Stimulated activated CD4-positive, alpha-beta T cell treated with anti-CD3 and anti-CD28 coated beads, Interleukin-4, amount 100 ng/mL, for 4 hours (primary cell): ENCODE measurements at places on chromosomes 3 and 15.

DNA sequence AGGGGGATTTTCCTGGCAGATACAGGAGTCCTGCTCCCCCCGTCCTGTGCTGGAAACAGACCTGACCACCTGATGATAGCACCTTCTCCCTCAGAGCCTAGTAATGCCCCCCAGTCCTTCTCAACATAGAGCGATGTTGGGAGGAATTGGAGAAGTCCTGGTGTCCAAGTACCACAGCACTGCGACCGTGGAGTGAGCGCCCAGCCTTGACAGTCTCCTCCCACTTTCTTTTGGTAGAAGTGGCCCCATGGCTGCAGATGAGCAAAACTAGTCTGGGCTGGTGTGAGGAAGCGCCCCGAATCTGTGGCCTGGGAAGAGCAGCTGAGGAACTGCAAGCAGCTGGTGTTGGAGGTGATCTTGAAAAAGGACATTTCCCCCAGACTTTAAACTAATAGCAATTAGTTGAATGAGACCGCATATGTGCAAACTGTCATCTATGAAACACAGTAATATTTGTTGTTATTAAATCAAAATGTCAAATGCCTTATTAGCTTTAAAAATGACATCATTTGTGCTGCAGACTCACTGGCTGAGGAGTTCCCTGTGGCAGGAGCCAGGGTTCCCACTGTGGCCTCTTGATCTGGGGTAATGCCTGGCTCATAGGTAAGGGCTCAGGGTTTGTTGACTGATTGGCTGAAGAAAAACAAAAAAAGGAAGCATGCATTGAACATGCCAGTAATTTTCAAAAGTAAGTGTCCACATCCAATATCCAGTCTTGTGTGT lies 121.8 kb downstream of the CACNA2D3 start:
- no peak for DNase-seq

GRCh38 chr3:195900436-195901355 lies 7.7 kb downstream of the TNK2 start:
- DNase-seq = no peak

- no peak for DNase-seq
Measured at GRCh38 chr3:146491303-146491702, 21.9 kb upstream of the PLSCR2 start.

DNA sequence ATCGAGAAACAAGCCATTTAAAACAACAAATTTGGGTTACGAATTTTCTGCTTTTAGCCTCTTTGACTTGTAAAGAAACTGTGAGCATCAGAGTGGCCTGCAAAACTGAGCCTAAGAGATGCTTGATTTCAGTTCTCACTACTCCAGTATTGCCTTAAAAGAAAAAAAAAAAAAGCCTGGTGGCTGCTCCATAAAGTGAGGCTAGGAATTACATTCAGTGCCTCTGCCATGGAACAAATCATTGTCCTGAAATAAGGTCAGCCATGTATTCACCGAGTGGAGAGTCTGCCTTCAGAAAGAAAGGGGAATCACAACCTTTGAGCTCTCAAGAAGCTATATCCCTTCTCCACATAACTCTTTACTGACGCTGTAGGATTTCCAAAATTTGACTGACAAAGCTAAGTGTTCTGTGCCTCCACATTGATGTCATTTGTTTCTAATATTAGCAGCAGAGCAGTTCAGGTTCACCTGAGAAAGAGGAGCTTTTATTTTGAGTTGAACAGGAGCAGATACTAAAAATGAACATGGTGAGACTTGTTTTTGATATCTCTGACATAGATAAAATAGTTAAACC lies 137.3 kb downstream of the SSR3 start:
- no peak for DNase-seq

DNA sequence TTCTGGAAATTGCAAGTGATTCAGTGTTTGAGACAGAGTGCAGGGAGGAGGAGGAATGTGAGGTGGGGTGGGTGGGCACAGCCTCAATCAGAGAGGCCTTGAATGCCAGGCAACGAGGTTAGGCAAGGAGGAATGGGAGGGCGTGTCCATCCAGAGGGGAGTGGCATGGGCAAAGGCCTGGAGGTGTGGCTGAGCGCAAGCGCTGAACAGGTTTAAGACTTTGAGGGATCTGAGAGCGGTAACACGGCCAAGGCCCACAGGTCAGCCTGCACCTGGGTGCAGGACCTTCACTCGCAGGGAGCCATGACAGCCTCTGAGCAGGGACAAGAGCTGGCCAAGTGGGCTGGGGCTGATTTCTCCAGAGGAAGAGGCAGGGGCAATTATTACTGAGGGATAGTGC lies 125.9 kb downstream of the TPRA1 start:
- no peak for DNase-seq

DNA sequence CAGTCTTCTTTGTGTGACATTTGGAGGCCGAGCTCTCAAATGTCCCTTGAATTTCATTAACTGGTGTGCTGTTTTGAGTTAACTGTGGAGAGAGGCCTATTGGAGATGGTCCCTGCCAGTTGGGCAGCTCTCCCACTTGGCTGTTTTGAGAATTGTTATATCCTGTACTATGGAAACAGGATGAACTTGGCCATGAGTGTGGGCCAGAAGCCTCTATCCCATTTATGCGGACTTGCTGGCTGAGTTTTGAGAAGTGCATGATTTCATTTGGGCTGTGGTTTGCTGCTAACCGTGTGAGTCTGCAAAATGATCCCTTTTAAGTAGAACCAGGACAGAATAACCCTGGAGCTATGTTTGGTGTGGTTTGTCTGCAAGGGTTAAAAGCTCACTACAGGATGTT lies 366.0 kb downstream of the PTPRG start:
- no peak for DNase-seq

DNA sequence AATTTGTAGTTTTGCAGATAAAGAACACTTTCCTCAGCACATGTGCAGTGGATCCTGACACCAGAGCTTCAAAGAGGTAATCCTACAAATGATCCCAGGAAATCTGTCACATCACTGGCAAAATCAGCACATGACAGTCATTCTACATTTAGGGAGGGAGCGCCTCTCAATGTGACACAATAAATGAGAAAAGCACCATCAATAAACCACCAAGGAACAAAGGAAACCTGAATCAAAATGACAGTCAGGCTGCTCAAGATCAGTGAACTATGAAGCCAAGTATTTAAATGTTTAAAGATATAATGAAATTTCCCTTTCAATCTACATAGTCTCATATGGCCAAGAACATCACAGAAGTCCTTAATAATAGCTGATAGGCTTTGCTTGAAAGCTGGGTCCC lies 119.5 kb downstream of the LRRN1 start:
- DNase-seq = no peak

DNA sequence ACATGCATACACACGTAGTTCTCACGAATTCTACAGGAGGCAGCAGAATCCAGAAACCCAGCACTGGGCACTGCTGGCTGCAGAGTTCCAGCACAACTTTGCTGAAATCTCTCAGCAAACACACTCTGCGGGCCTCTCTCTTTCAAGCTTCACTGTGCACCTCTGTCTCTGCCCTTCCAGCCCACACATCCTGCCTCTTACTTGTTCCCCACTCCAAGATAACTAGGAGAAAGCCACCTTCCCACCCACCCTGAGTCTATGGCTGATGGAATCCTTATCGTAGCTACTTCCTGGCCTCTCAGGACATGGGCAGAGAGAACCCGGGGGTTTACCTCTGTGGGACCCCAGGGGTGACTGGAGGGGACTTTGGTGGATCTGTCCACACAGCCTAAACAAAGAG lies 11.9 kb downstream of the ANP32A start:
- no peak for DNase-seq

DNA sequence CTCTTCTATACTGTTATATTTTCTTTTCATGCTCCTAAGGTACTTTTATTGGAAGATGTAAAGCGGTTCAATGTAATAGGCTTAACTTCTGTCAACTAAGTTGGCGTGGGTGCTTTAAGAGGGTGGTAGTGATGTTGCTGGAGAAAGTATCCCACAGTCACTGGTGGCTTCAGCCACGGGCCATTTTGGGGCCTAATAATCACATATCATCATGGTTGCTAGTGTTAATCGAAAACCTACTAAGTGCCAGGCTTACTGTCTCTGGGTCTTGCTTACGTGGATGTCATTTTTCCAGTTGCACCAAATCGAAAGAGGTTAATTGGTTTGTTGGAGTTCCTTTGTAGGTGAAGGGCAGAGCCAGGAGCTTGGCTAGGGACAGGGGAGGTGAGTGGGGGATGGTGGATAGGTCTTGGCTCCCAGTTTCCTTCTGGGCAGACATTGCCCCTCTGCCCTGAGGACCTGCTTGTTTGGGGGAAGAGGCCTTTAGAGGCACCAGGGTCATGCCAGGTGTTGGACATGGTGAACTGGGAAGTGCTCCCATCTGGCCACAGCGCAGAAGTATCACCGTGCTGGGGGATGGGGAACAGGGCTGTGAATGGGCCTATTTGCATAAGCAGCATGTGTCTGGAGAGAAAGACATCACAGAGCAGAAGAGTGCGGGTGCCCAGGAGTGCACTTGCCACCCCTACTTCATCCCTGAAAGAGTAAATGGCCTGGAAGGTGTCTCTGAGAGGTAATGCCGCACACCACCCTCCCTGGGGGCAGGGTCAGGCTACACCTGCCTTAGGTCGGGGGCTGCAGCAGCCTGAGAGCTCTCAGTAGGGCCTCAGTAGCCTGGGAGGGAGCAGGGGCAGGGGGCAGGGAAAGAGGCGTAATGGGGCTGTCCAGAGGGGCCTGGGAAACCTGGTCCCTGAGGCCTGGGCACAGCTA lies 62.4 kb upstream of the POLG start:
- no peak for DNase-seq

DNA sequence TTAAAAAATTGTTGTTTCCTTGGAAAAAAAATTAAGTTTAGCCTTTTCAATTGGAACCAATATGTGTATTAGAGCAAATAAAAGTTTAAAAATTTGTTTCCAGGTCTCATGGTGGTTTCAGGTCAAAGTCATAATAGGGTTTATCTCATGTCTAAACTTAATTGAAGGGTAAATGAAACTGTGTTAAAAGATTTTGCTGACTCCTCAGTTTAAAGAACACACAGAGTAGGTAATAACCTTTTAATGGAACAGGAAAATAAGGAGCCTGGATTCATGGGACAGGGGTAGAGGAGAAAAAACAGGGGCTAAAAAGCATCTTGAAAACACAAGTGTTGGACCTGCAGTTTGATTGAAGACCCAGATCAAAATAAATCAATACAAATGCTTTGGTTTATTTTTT lies 190.6 kb downstream of the MFSD1 start:
- DNase-seq = no peak

DNA sequence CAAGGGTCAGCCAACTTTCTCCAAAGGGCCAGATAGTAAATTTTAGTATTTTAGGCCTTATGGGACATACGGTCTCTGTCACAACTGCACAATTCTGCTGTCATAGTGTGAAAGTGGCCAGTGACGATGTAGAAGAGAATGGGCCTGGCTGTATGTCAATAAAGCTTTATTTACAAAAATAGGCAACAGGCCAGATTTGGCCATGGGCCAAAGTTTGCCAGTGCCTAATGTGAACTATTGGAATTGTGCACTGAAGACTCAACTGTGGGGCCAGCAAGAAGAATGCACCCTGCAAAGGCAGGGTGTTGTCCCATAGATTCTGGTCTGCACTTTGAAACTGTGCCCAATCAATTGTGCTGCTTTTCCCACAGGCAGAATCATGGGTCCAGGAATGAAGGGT lies 69.4 kb upstream of the PRR23E start:
- DNase-seq = no peak

GRCh38 chr15:71651750-71652186 lies 158.6 kb upstream of the NR2E3 start:
- no peak for DNase-seq

GRCh38 chr15:43463507-43463906 lies 29.4 kb downstream of the TP53BP1 start:
- DNase-seq = no peak

DNA sequence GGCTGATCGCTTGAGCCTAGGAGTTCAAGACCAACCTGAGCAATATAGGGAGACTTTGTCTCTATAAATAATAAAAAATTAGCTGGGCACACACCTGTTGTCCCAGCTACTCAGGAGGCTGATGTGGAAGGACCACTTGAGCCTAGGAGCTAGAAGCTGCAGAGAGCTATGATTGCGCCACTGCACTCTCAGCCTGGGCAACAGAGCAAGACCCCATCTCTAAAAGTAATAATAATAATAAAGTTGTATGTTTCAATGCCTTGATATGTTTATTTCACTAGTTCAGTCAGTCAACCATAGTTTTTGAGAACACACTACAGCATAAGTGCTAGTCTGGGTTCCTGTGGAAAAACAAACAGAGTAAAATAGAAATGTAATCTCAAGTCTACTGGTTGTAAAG lies 36.5 kb downstream of the IGF2BP2 start:
- DNase-seq = no peak

DNA sequence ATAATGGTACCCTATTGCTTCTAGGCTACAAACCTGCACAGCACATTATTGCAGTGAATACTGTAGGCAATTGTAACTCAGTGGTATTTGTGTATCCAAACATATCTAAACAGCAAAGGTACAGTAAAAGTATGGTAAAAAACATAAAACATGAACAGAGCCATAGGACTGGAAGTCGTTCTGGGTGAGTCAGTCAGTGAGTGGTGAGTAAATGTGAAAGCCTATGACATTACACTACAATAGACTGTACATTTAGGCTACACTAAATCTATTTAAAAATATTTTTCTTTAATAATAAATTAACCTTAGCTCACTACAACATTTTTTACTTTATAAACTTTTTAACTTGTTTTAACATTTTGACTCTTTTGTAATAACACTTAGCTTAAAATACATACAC lies 21.3 kb downstream of the RAB6B start:
- DNase-seq = no peak

- DNase-seq = no peak
Measured at GRCh38 chr3:183252118-183252782, 803 bp upstream of the B3GNT5 start.

- DNase-seq = no peak
Measured at GRCh38 chr3:72763751-72764440, 84.3 kb downstream of the SHQ1 start.

DNA sequence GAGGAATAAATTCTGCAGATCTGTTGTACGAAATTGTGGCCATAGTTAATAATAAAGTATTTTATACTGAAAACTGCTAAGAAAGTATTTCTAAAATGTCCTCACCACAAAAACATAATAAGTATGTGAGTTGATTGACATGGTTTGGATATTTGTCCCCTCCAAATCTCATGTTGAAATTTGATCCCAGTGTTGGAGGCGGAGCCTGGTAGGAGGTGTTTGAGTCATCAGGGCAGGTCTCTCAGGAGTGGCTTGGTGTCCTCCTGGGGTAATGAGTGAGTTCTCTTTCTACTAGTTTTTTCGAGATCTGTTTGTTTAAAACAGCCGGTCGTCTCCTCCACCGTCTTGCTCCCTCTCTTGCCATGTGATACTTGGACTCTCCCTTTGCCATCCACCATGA lies 424.1 kb upstream of the KCNMB2 start:
- no peak for DNase-seq

DNA sequence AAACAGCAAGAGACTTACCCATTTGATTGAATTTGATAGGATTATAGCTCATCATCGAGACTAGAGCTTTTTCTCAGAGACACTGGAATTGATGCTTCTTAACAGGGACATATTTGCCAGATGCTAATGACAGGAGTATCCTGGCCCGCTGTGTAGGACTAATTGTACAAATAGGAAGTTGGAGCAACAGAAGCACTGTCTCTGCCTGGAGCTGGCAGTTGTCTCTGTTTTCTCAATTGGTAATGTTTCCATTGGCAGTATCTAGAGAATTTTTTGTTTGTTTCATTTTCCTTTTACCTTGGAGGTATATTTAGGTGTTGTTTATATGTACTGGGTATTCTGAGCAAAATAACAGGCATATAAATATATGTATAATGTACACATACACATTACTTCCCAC lies 8.9 kb upstream of the PCOLCE2 start:
- DNase-seq = no peak

GRCh38 chr3:43389388-43390254 lies 103.3 kb downstream of the SNRK start:
- peak; percentile 72 for DNase-seq

GRCh38 chr15:65761210-65761926 lies 30.7 kb downstream of the DENND4A start:
- DNase-seq = no peak
